Mammary epithelial cell (primary cell): ENCODE measurements at places on chromosomes 5 and 9. TPM values are rescaled to one million over a fixed set of nuclear protein-coding genes. Genes with fewer than 3 reads are reported as not detected.

The IL3 gene
- total RNA-seq: not detected

The ZBTB43 gene
- 32.4 and 41.3 TPM in 2 replicates for total RNA-seq

The CDC25C gene
- total RNA-seq: 2.9 and 5.8 TPM in 2 replicates

The IFNA2 gene
- not detected for total RNA-seq

The ADAMTS12 gene
- total RNA-seq: 3.7 TPM

The ELOVL7 gene
- total RNA-seq: 17.8 TPM

The OTP gene
- not detected for total RNA-seq

The ADAM19 gene
- total RNA-seq: 1.0 TPM

The FYB1 gene
- total RNA-seq: 3.4 and 6.6 TPM in 2 replicates
